DMS 273 treated with DMSO at 0.1 percent for 48 hours (cell line): ENCODE measurements at places on chromosomes 7 and 10.

GRCh38 chr10:8238986-8239385 lies 184.5 kb downstream of the GATA3 start:
- DNase-seq = no peak

DNA sequence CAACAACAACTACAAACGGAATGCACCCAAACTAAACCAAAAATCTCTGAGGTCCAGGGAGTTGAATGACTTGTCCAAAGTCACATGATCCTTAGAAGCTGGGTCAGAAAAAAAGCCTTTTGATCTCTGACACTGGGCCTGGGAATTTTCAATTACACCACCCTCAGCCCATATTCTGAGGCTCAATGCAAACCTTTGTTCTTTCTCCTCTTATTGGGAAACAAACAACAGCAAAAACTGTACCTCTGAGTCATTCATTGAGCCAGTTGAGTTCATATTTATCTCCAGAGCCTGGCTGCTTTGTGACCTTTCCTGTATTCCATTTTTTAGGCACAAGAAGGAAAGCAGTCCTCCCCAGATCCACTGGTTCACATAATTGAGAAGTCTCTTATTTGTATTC lies 51.2 kb upstream of the SORCS1 start:
- DNase-seq = no peak

GRCh38 chr7:7207876-7208275 lies 25.5 kb downstream of the C1GALT1 start:
- no peak for DNase-seq

DNA sequence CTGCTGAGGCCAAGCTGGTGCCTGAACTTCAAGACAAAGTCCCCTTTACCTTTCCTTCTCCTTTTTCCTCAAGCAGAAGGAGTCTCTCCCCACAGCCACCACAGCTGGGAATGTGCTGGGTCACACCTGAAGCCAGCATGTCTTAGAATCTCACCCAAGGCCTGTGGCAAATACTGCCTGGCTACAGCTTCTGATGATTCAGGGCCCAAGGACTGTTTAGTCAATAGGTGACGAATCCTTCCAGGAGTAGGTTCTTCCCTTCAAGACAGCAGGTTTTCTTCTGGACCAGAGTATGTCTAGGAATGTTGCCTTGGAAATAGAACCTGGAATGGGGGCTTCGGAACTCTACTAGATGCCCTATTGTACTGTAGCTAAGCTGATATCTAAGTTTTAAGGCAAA lies 374.6 kb downstream of the KIF20B start:
- DNase-seq = no peak

GRCh38 chr10:4546500-4546899 lies 279.5 kb upstream of the AKR1E2 start:
- no peak for DNase-seq

- DNase-seq = no peak
Measured at GRCh38 chr10:90889636-90890035, 17.9 kb downstream of the RPP30 start.
